ENCODE measurements at places on chromosomes 6 and 20. TPM values are rescaled to one million over a fixed set of nuclear protein-coding genes. Genes with fewer than 3 reads are reported as not detected.

DNA sequence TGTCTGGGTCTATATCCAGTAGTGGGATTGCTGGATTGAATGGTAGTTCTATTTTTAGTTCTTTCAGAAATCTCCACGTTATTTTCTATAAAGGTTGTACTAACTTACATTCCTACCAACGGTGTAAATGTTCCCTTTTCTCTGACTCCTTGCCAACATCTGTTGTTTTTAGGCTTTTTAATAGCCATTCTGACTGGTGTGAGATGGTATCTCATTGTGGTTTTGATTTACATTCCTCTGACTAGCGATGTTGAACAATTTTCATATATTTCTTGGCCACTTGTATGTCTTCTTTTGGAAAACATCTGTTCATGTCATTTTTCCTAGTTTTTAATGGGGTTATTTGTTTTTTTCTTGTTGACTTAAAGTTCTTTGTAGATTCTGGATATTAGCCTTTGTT is 99.3 kb downstream of the BMP2 start:
- DNase-seq, result no peak
- H3K4me1 ChIP-seq, result no peaks in the 10 kb centered on the region
- H3K36me3 ChIP-seq, result no peaks in the 10 kb centered on the region
- peaks cover 9% of the 10 kb centered on the region for H3K27me3 ChIP-seq
- H3K27ac ChIP-seq, result no peak overlapping the region
- H3K4me3 ChIP-seq, result no peak overlapping the region

- no peak overlapping the region for H3K4me3 ChIP-seq
- no peak overlapping the region for H3K27ac ChIP-seq
- no peaks in the 10 kb centered on the region for H3K36me3 ChIP-seq
- DNase-seq, result peak; percentile 62
Observed at GRCh38 chr6:112029045-112029822, 24.7 kb upstream of the CCN6 start.

GRCh38 chr20:31652917-31653396 is 15.2 kb downstream of the COX4I2 start:
- no peaks in the 10 kb centered on the region for H3K27me3 ChIP-seq
- no peaks in the 10 kb centered on the region for H3K36me3 ChIP-seq
- H3K4me3 ChIP-seq, result no peak overlapping the region
- no peak for DNase-seq
- H3K4me1 ChIP-seq, result peaks cover 13% of the 10 kb centered on the region

DNA sequence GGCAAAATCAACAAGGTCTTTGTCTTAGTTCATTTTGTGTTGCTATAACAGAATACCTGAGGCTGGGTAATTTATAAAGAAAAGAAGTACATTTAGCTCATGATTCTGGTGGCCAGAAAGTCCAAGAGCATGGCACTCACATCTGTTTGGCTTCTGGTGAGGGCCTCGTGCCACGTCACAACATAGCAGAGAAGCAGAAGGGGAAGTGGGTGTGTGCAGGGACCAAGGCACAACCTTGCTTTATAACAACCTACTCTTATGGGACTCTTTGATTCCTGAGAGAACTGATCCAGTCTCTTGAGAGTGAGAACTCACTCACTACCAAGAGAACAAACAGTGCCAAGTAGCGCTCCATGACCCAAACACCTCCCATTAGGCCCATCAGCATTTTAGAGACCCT is 25.4 kb downstream of the GABRR2 start:
- H3K4me1 ChIP-seq, result no peaks in the 10 kb centered on the region
- no peak overlapping the region for H3K4me3 ChIP-seq
- no peaks in the 10 kb centered on the region for H3K27me3 ChIP-seq
- no peak for DNase-seq
- H3K36me3 ChIP-seq, result no peaks in the 10 kb centered on the region

ARMH2 gene
- total RNA-seq, result not detected

SPO11 gene
- not detected for total RNA-seq

GRCh38 chr6:150924808-150925589 is 59.5 kb downstream of the MTHFD1L start:
- H3K36me3 ChIP-seq, result no peaks in the 10 kb centered on the region
- peak overlapping the region; percentile 54 for H3K27ac ChIP-seq
- H3K4me1 ChIP-seq, result peaks cover 4% of the 10 kb centered on the region
- no peak overlapping the region for H3K4me3 ChIP-seq

PSORS1C1 gene
- 4.7 TPM for total RNA-seq

GRCh38 chr6:168206186-168206585 is 113.4 kb downstream of the DACT2 start:
- H3K4me3 ChIP-seq, result no peak overlapping the region
- H3K27me3 ChIP-seq, result peaks cover 22% of the 10 kb centered on the region
- H3K36me3 ChIP-seq, result no peaks in the 10 kb centered on the region
- H3K4me1 ChIP-seq, result no peaks in the 10 kb centered on the region
- no peak overlapping the region for H3K27ac ChIP-seq

ADGRF5 gene
- total RNA-seq, result 42.1 TPM

ACSS2 gene
- total RNA-seq, result 101 TPM

DNA sequence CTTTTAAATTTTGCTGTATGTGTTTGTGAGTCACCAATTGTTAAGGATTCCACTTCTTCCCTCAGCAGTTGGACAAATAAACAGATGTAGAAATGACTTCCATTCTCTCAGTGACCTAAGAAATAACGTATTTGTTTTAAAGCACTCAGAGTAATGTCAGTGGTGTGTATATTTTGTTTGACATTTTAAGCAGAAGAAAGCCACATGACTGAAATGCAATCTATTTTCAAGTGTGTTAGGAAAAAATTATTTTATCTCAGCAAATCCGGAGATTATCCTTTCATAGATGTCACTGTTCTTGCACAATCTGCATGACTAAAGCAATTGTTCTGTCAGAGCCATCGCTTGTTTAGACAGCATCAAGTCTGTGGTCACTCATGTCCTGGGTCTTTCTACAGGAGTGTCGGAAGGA is 77.1 kb downstream of the JAG1 start:
- no peaks in the 10 kb centered on the region for H3K27me3 ChIP-seq
- H3K27ac ChIP-seq, result no peak overlapping the region
- H3K4me3 ChIP-seq, result no peak overlapping the region
- no peaks in the 10 kb centered on the region for H3K36me3 ChIP-seq
- no peak for DNase-seq
- H3K4me1 ChIP-seq, result peaks cover 7% of the 10 kb centered on the region

GRCh38 chr20:52047811-52048764 is 143.5 kb downstream of the ZFP64 start:
- H3K27me3 ChIP-seq, result peaks cover 43% of the 10 kb centered on the region
- H3K4me3 ChIP-seq, result no peak overlapping the region
- no peak for DNase-seq

- no peaks in the 10 kb centered on the region for H3K27me3 ChIP-seq
- H3K36me3 ChIP-seq, result no peaks in the 10 kb centered on the region
Observed at GRCh38 chr6:111601886-111602285, 3.8 kb downstream of the TRAF3IP2 start.

GRCh38 chr20:50898475-50898874 is 32.8 kb downstream of the ADNP start:
- H3K36me3 ChIP-seq, result peaks cover 75% of the 10 kb centered on the region
- H3K4me1 ChIP-seq, result peaks cover 5% of the 10 kb centered on the region
- H3K27ac ChIP-seq, result no peak overlapping the region
- DNase-seq, result no peak

DNA sequence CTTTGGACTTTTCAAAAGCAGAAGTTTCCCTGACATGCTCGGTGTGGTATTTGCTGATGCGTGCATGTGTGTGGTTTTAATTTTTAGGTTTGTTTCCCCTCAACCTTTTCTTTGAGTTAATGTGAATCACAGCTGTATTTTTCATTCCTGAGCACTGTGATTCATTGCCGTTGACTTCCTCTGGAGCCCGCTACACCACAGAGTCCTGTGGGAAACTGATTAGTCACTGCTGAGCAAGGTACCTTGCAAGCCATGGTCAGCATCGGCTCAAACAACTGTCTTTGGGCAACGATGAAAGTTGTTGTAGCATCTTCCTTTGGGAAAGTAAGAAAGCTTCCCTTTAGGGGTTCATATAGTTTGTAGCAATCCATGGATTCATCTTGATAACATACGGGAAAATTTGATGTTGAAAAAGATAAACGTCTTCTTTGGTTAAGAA is 57.5 kb downstream of the RIN2 start:
- DNase-seq, result no peak
- H3K27ac ChIP-seq, result peak overlapping the region; percentile 82
- H3K4me1 ChIP-seq, result peaks cover 58% of the 10 kb centered on the region
- H3K4me3 ChIP-seq, result no peak overlapping the region
- no peaks in the 10 kb centered on the region for H3K27me3 ChIP-seq

DNA sequence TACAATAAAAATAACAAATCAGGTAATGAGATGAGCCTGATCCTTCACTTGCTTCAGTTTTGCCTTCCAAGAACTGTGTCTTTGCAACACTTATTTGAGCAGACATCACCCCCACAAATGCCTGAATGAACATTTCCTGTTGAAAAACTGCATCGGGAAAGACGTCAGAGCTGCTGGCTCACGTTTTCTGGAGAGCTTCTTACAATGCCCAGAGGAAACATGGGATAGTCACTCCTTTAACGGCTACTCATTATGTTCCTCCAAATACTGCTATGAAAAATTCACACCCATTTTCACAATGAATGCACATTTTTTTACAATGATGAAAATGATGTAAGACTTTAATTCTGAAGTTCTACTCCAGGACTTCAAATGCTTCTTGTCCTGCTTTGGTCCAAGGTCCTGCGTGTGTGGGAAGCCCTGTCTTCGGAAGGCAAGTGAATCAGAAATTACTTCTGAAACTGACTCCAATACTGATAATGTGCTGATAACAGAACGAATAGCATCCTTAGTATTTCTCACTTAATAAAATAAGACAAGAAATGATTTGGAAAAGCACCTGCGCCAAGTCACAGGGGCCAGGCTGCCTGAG is 238.0 kb downstream of the ANKRD60 start:
- H3K27ac ChIP-seq, result peak overlapping the region; percentile 30
- no peaks in the 10 kb centered on the region for H3K27me3 ChIP-seq
- no peaks in the 10 kb centered on the region for H3K36me3 ChIP-seq
- H3K4me1 ChIP-seq, result peaks cover 13% of the 10 kb centered on the region
- H3K4me3 ChIP-seq, result no peak overlapping the region

DNA sequence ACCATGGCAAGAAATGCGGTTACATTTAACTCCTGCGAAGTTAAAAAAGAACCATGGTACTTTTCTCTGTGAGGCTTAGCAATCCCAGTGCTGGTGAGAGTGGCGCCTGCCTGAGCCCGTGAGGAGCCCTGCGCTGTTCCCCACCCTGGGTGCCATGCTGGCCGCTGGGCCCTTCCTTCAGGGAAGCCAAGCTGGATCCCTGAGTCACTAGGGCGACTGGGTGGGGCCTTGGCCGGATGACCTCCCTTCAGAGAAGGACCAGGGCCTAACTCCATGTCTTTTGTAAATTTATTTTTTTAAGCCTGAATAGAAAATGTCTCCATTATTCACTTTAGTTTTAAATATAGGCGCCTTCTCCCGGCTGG is 209.1 kb downstream of the ERMARD start:
- peaks cover 30% of the 10 kb centered on the region for H3K27me3 ChIP-seq
- peaks cover 17% of the 10 kb centered on the region for H3K4me1 ChIP-seq
- H3K36me3 ChIP-seq, result no peaks in the 10 kb centered on the region
- H3K27ac ChIP-seq, result no peak overlapping the region
- H3K4me3 ChIP-seq, result no peak overlapping the region
- DNase-seq, result no peak

EZR gene
- 242 TPM for total RNA-seq

DNA sequence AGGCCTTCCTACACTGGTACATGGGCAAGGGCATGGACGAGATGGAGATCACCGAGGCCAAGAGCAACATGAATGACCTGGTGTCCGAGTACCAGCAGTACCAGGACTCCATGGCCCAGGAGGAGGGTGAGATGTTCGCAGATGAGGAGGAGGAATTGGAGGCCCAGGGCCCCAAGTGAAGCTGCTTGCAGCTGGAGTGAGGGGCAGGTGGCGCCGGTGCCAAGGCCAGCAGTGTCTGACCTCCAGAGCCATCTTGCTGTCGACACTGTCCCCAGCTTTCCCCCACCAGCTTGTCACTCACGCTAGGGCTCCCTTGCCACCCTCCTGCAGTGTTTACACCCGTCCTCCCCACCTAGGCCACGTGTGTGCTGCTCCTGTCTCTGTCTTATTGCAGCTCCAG is 12.2 kb downstream of the GABRR2 start:
- H3K4me1 ChIP-seq, result peaks cover 15% of the 10 kb centered on the region
- no peak for DNase-seq
- no peaks in the 10 kb centered on the region for H3K27me3 ChIP-seq

- no peaks in the 10 kb centered on the region for H3K36me3 ChIP-seq
- no peak overlapping the region for H3K4me3 ChIP-seq
- H3K27ac ChIP-seq, result no peak overlapping the region
- H3K4me1 ChIP-seq, result peaks cover 21% of the 10 kb centered on the region
- DNase-seq, result no peak
Observed at GRCh38 chr6:15790116-15790515, 127.3 kb upstream of the DTNBP1 start.

TAPBP gene
- 92.3 TPM for total RNA-seq

- H3K4me3 ChIP-seq, result peak overlapping the region; percentile 52
- no peak for DNase-seq
- H3K27ac ChIP-seq, result no peak overlapping the region
- no peaks in the 10 kb centered on the region for H3K36me3 ChIP-seq
Observed at GRCh38 chr6:123655521-123656306, 19.0 kb upstream of the TRDN start.

PROKR2 gene
- not detected for total RNA-seq

DNA sequence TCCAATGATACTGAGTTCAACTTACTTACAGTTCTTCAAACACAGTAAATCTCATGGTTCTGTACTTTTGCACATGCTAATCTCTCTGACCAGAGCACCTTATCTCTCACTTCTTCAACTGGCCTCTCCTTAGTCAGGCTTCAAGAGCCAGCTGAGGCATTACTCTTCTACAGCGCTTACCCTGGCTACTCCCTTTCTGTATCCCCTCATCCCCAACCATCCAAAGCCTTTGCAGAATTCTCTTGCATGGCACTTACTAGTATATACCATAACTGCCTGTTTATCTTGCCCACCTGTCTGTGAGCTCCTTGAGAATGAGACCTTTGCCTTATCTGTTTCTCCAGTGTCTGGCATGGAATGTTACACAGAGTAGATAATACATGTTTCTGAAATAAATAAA is 49.2 kb downstream of the SESN1 start:
- H3K36me3 ChIP-seq, result no peaks in the 10 kb centered on the region
- no peaks in the 10 kb centered on the region for H3K27me3 ChIP-seq

GRCh38 chr6:102907181-102907580 is 1513.7 kb downstream of the GRIK2 start:
- no peak overlapping the region for H3K27ac ChIP-seq
- H3K36me3 ChIP-seq, result no peaks in the 10 kb centered on the region
- no peak overlapping the region for H3K4me3 ChIP-seq
- no peaks in the 10 kb centered on the region for H3K4me1 ChIP-seq

- no peak overlapping the region for H3K4me3 ChIP-seq
- DNase-seq, result no peak
- no peaks in the 10 kb centered on the region for H3K27me3 ChIP-seq
- H3K27ac ChIP-seq, result peak overlapping the region; percentile 69
- peaks cover 60% of the 10 kb centered on the region for H3K4me1 ChIP-seq
- H3K36me3 ChIP-seq, result no peaks in the 10 kb centered on the region
Observed at GRCh38 chr6:34664256-34664971, 32.2 kb downstream of the ILRUN start.

WFDC9 gene
- not detected for total RNA-seq

BEND6 gene
- 0.38 TPM for total RNA-seq

GRCh38 chr20:55760586-55760985 is 244.7 kb downstream of the CBLN4 start:
- no peaks in the 10 kb centered on the region for H3K4me1 ChIP-seq
- H3K36me3 ChIP-seq, result no peaks in the 10 kb centered on the region

C6orf52 gene
- 1.5 TPM for total RNA-seq

SRSF12 gene
- not detected for total RNA-seq

- H3K36me3 ChIP-seq, result no peaks in the 10 kb centered on the region
- no peaks in the 10 kb centered on the region for H3K4me1 ChIP-seq
- peaks cover 4% of the 10 kb centered on the region for H3K27me3 ChIP-seq
- H3K27ac ChIP-seq, result no peak overlapping the region
Observed at GRCh38 chr6:156336733-156337132, 440.4 kb upstream of the ARID1B start.

FAM162B gene
- 3.5 TPM for total RNA-seq

- H3K36me3 ChIP-seq, result no peaks in the 10 kb centered on the region
- H3K27me3 ChIP-seq, result no peaks in the 10 kb centered on the region
- H3K4me1 ChIP-seq, result peaks cover 51% of the 10 kb centered on the region
Observed at GRCh38 chr6:6752129-6752528, 163.6 kb downstream of the LY86 start.

Measured in left ventricle myocardium inferior (tissue), 1 donor.